Ovary (tissue), 10 donors: ENCODE measurements at places on chromosomes 3 and 15. TPM values are rescaled to one million over a fixed set of nuclear protein-coding genes. Genes with fewer than 3 reads are reported as not detected.
A peak's percentile ranks its signal among the peaks of the same experiment; 100 is the strongest.

DNA sequence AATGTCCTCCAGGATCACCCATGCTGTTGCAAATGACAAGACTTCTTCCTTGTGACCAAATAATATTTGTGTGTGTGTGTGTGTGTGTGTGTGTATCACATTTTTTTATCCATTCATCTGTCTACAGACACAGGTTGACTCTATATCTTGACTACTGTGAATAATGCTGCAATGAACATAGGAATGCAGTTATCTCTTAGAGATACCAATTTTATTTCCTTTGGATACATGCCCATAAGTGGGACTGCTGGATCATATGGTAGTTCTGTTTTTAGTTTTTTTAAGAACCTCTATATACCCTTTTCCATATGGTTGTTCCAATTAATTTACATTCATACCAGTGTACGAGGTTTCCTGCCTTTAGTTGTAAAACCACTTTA lies 41.7 kb downstream of the GPR176 start:
- DNase-seq, result no peak

DNA sequence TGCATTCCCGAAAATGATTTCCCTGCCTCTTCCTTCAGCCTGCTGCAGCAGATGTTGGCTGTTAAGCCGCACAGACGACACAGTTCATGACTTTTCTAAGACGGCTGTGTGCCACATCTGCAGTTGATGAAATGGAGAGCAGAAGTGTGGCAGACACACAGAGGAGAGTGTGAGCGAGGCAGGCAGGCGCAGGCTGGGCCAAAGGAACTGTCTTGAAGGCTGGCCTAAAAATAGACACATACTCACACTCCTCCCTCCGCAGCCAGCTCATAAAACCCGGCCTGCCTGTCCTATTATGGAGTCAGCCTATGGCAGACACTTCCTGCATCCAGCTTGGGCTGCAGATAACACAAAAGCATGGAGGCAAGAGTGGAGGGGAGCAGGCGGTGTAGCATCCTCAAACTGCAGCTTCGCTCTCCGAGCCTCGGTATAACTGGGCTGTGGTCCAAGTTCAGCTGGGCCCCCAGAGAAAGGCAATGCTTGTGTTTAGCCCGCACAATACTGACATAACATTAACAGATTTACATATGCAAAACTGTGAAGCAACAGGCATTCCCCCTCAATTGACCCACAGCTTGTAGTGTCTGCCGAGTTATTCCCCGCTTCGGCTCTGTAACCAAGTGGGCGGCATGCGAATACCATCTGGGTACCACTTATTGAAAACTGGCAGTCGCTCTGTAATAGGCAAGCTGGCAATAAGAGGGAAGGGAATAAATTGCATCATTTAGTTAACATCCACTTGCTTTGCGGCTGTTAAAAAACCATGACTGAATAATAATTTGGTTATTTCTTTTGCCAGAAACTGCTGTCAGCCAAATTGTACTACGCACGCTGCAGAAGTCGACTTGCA lies 40.8 kb downstream of the FOXP1 start:
- peak; percentile 68 for DNase-seq

DNA sequence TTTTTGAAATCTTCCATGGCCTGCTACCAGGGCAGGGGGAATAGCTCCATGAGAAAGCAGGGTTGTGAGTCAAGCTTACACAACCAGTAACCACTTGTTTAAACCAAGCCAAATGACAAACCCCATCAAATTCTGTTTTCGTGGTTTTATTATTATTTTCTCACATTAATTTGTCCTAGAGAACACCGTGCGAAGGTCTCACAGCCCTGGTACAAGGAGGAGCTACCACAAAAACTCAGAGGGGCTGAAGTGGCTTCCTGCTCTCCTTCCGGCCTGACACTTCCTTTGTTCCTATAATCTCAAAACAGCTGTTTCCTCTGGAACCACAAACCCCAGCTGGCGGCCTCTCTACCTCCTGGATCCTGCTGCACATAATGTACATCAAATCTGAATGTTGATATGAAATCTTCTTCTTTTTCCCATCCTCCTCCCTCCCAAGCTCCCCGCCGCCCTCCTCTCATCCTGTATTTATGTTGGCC lies 375.9 kb downstream of the MCTP2 start:
- DNase-seq, result peak; percentile 31

- DNase-seq, result no peak
These were observed 517 bp downstream of the TMA7 start for GRCh38 chr3:48440590-48440958.

DUOXA2 gene
- not detected for total RNA-seq

FBXO40 gene
- total RNA-seq, result 0.12 TPM

MYLK gene
- 50.2 TPM for total RNA-seq

GOLGA8R gene
- 5.1 TPM for total RNA-seq

PEX11A gene
- total RNA-seq, result 17.3 TPM

SI gene
- total RNA-seq, result 0.03 TPM
